ENCODE measurements at places on chromosomes 5 and 9.
A peak's percentile ranks its signal among the peaks of the same experiment; 100 is the strongest.

DNA sequence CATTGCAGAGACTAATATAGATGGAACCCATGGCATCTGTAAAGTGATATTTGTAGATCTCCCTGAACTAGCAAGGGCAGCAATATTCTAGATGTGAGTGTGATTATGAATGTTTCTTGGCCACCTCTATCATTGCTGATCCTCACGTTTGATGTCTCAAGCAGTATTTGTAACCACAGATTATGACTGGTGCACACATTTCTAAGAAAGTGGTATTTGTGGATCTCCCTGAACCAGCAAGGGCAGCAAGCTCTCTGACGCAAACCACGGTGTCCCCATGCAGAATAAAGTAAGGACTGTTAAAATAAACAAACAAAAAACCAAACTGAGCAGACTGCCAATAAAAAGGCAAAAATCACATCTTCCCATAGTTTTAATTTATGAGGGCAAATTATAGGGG is 301.3 kb downstream of the CSNK1G3 start:
- no peak for DNase-seq

DNA sequence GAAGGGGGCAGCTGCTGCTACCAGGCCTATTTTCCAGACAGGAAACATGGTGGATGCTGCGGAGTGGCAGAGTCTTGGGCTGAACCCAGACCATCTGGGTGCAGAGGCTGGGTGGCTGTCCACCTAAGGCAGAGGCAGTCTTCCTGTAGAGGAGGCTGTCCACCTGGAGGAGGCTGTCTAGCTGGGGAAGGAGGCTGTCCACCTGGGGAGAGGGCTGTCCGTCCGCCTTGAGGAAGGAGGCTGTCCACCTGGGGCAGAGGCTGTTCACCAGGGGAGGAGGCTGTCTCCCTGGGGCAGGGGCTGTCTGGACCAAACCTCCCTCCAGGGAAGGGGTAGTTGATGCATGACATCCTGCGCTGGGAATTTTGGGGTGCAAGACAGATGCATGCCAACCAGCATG is 39.2 kb upstream of the BARHL1 start:
- DNase-seq, result no peak

DNA sequence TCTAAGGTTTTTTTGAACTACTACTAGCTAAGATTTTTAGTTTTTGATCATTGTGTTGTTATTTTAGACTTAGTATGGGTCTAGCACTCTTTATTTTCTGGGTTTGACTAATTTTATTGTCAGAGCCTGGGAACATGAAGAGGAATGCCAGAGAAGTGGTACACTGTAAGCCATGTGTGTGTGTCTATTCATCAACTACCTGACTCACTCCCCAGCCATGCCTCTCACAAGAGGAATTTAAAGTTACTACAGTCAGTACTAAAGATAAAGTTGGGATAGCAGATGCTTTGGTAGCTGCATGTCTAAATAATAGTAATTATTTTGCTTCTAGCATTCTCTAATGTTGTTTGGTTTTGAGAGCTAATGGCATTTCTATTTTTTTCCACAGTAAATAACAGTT is 264.8 kb downstream of the CSNK1G3 start:
- DNase-seq, result no peak

DNA sequence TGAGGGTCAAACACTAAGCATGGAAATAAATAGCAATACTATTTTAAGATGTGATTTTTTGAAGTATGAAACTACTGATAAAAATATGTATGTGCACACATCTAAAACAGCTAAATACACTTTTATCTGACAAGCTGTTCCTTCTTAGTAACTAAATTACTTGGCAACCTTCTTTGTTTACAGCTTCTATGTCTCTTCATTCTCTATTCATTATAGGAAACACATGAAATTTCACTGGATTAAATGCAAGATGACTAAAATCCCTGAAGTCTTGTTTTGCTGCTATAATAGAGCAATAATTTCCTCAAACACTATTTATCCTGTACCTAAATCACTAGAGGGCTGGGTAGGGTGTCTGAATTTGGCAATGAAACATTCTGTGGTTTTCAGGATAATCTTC is 11.7 kb downstream of the RICTOR start:
- DNase-seq, result no peak

GRCh38 chr5:131795228-131795627 is 1.6 kb downstream of the FNIP1 start:
- no peak for DNase-seq

DNA sequence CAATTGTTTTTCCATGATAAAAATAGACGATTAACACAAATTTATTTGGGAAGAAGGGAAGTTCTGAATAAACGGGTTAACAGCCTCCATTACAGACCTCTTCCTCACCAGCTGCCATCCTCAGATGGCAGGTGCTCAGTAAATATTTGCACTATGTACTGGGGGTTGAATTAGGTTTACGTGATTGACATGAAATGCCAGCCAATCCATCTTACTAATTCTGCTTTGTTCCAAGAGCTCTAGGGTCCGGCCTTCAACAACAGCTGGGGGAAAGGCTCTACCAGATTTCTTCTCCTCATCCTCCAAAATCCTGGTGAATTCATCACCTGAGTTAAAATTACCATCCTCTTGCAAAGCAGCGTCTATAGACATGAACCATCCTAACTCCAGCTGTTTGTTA is 104.6 kb downstream of the MTX3 start:
- no peak for DNase-seq

- no peak for DNase-seq
Measured at GRCh38 chr5:132407970-132408369, 38.5 kb downstream of the SLC22A5 start.

GRCh38 chr9:99725852-99726251 is 95.8 kb upstream of the NR4A3 start:
- no peak for DNase-seq

GRCh38 chr9:4716163-4716562 is 24.8 kb downstream of the AK3 start:
- DNase-seq, result no peak

DNA sequence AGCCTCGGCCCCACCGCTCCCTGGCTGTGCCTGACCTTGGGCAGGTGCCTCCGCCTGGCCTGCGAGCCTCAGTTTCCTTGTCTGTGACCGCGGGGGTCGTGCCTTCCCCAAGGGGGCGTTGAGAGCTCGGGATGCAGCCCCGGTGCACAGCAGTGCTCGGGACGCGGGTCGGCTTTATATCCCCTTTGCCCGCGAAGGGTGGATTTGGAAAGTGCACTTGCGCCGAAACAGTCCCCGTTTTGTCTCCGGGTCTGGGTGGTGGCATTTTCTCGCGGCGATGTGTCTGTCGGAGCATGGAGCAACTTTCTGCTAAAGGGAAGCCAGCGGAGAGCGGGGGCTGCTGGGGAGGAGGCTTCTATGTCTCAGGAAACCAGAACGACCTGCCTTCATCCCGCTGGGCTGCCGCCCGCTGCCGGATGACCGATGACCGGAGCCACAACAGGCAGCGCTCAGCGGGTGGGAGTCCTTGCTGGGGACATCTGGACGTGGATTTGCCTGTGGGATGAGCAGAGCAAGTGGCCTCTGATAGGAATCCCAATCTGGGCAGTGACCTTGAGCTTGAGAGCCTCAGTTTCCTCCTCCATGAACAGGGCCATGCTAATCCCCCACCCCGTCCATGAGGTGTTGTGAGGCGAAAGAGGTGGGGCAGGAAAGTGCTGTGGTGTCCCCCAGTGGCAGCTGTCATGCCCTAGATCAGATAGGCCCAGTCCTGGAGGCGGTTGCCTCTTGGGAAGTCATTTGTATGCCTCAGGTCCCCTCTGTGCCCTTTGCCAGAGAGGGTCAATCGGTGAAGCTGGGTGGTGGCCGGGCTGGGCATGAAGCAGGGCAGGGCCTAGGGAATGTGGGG is 651 bp downstream of the HRH2 start:
- DNase-seq, result peak; percentile 39

DNA sequence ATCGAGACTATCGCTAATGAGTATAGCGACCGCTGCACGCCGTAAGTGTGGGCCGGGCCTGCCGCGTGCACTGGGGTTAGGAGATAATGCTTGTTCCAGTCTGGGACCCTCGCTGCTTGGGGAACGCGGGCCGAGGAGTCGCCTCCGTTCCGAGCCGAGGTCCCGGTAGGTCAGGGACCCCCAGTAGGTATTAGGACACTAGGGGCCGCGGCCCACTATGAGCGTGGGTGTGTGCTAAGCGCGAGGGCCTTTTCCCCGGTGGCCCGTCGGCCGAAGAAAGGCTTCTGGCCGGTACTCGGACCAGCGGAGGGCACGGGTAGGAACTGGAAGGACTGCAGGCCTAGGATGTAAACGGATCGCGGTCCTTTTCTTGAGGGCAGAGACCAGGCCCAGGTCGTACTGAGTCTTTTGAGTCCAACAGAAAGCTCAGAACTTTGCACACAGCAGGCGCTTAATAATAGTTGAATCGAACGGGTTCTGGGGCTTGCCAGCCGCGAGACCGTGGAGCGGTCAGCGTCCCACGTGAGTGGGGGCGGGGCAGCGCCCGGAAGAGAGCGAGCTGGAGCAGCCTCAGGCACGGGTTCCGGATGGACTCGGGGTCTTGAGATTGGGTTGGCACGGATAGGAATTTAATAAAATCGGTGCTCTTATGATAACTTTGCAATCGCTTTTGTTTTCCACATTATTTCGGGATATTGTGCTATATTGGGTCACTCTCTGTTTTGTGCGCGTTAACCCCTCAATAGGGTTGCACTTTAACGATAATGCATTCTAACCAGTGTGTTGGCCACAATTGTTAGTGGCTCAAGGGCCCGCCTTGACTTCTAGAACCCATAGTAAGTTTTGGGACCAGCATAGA is 733 bp downstream of the HSPA4 start:
- peak; percentile 21 for DNase-seq

GRCh38 chr5:36253575-36253974 is 11.8 kb upstream of the NADK2 start:
- DNase-seq, result no peak

DNA sequence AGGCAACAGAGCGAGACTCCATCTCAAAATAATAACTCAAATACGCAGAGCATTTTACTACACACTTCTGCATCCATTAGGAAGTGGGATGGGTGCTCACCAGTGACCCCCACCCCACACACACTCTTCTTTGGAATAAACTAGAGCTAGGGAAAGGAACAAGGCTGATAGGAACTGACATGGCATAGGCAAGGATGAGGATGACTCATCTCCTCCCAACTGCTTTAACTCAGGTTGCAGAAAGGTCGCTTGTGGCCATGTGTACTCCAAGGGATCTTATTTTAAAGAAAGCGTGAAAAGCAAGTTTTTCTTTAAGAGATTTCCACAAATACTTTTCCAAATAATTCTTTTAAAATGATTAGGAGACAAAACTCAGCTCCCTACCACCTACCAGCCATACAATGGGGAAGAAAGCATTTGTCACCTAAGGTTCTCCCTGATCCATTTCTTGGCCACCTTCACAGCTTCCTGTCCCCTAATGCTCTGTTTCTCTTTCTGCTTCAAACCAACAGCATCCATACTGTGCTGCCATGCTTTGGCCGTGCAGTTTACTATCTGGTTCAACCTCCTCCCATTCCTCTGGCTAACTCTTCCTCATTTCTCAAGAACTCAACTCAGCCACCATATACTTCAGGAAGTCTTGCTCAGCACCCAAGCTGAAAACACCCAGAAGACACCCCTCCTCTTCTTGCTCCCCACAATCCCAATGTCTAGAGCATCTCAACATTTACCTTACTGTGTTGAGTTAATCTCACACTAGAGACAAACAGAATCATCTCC is 211.9 kb downstream of the ACTL7B start:
- no peak for DNase-seq

GRCh38 chr9:114155263-114155994 is at the start of gene COL27A1:
Gene COL27A1, plus strand, starts transcription at chr9:114155537. Its CDS starts 414 bp downstream, at chr9:114155951.
- DNase-seq, result peak; percentile 66
